ENCODE measurements at places on chromosomes 4 and X.

DNA sequence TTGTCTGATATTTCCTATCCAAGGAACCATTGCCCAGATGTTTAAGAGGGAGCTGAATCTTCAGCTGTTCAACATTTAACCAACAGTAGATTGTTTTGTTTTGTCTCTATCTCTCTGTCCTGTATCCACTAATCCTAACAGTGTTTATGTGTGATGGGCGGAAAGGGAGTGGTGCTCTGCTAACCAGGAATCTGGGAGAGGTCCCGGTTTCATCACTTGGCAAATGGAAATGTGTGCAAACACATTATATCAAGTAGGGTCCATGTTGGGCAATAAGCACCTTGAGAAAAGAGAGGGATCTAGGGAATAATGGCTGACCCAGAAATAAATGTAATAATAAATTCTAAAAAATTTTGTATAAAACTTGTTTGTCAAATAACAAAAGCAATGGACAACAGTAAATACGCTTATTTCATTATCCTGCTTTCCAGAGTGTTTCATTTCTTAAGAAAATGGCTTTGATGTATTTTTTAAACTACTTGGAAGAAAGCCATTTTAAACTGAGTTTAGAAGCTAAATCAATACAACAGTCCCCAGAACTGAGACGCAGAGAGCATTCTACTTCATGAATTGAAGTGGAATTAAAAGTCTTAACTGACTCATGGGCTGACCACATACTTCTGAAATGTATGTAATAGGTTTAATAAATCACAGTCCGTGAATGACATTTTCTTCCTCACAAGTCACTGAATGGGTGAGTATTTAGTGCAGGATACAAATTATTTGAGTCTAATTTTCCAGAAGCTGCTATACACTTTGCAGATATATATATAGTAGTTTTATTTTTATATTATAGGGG, 55.8 kb downstream of the EMCN start:
- no peak for DNase-seq

DNA sequence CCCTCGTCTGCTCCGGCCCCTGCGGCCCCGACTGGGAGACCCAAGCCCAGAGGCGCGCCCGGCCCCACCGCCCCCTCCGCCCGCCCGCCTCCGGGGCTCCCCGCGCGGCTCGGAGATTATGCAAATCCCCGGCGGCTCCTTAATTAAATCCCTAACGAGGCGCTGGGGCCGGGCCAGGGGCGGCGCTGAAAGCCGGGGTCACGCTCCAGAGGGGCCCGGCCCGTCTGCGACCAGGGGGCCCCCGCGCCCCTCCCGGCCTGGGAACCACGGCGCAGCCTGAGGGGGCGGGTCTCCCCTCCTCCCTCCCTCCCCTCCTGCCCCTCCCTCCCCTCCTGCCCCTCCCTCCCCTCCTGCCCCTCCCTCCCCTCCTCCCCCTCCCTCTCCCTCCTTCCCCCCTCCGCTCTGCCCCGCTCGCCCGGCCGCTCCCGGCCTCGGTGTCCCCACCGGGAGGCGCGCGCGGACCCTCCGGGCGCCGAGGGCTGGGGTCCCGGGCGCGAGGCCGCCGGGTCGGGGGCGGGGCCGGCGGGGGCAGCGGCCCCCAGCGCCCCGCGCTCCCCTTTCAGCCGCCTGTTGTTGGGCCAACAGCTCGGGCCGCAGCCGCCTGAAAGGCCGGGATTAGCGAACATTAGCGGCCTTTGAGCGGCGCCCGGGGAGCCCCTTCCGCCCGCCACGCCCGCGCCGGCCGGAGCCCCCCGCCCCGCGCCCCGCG, 25.9 kb upstream of the FGFR3 start:
- no peak for DNase-seq

DNA sequence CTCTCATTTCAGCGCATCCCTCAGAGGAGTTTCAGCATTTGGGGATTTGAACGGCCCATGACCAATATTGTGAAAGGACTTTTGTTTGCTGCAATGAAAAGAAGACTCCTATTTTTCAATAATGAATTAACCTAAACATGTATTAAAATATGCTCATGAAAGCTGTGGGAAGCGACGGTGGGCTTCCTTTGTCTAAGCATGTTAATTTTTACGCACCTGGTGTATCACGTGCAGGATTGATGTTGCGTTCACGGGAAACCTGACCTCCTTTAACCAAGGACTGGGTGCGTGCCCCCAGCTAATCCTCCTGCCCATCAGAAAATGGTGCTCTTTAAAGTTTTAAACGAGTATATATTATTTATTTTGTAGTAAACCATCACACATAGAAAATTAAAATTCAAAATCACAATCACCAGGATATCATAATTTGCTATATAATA, 590 bp upstream of the CCDC110 start:
- DNase-seq, result no peak

DNA sequence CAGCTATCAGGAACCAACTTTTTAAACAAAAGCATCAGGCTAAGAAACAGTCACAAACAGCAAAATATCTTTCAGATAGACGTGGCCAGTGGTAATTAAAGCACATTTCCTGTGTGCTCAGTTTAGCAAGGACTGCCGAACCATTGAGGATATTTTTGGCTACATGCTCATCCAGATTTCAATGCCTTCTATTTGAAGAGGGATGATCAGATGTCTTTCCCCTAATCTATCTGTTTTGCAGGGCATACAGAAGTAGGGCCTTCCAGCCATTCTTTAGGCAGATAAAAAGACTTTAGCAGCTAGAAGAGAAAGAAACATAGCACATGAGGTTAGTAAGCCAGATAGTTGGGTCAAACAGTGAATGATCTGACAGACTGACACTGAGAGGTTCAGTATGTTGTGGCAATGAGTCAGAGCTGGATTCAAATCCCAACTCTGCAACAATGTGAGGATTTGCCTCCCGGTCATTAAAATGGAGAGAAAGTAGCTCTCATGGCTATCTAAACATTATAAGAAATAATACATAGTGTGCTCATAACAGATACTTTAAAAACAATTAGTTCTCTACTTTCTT, 100.0 kb upstream of the PRKG2 start:
- peak; percentile 49 for DNase-seq

DNA sequence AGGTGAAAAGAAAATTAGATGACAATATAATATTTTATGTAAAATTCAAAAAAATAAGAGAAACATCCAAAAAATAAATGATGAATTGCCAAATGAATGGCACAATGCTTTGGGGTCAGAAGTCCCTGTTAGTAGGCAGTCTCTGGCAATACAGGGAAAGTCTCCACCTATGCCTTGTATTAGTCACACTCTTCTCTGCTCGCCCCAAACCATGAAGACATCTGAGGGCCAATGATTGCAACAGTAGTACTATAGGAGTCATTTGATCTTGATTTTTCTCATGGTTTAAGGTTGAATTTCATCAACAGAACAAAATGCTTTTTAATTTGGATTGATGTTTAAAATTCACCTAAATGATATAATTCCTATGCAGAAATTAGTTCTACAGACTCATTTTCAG, 3.9 kb upstream of the PRSS12 start:
- no peak for DNase-seq

DNA sequence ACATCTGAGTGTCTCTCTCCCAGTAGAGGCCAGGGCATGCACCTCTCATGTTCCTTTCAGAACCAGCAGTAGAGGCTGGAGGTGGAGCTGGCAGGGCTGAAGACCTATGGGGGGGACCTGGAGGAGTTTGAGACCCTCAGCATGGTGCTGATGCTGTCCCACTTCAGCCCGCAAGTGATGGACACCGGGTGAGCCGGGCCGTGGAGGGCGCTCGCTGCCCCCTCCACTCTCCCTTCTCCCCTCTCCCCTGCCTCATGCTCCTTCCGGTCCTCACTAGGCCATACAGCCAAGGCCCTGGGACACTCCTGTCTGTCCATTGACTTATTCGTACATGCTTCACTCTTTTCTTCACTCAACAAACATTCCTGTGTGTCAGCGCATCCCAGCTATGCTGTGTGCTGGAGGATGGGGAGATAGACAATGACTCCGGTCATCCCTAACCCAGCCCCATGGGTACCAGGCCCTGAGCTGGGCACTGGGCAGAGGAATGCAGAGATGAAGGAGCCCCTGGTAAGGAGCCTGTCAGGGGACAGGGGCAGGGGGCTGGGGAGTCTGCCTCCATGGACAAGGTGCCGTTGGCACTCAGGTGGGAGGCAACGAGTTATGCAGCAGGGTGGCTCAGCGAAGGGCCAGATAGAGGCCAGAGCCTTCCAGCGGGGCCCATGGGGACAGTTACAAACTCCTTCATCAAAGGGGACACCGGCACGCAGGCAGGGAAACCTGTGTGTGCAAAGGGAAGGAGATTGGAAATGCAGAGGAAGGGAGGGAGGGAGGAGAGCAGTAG, 28.4 kb upstream of the WFS1 start:
- DNase-seq, result no peak

- no peak for DNase-seq
Measured at GRCh38 chr4:184273166-184274147, 55.8 kb upstream of the ENPP6 start.

GRCh38 chr4:142923619-142924018, 77.5 kb upstream of the INPP4B start:
- DNase-seq, result no peak

DNA sequence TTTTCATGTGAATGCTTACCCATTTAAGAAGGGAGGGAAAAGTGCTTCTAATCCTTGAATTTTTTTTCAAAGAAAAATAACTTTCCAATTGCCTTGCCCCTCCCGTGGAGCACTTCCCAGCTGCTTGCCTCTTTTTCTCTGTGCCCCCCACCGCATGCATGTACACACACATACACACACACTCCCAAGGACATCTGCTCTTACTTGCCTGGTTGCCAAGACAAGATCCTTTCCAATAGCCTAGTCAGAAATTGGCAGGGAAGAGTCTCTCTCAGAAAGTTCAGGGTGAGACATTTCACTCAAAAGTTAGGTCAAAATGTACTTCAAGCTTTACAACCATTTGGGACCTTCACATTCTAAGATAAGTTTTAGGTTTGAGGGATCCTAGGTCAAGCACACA, 10.9 kb downstream of the HHIP start:
- DNase-seq, result no peak

DNA sequence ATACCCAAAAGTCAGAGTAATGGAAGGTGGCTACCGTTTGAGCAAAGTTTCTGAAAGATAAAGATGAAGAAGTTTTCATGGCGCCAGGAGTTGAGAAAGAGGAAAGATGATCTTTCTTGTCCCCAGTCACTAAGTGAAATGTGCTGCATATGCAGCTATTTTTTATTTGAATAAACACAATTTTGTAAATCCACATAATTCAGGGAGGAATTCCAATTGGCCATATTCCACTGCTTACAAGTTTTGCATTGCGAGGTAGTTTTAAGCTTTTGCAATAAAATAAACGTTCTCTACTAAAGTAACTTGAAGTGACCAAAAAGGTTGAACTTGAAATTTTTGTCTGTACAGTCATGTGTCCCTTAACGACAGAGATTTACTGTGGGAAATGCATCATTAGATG, 139.3 kb upstream of the VCX2 start:
- no peak for DNase-seq

- no peak for DNase-seq
Measured at GRCh38 chr4:33714971-33715370, 2529.3 kb downstream of the ARAP2 start.

GRCh38 chr4:77194989-77195388, 38.0 kb downstream of the CCNG2 start:
- no peak for DNase-seq

GRCh38 chr4:173212379-173212778, 43.8 kb downstream of the GALNT7 start:
- no peak for DNase-seq

DNA sequence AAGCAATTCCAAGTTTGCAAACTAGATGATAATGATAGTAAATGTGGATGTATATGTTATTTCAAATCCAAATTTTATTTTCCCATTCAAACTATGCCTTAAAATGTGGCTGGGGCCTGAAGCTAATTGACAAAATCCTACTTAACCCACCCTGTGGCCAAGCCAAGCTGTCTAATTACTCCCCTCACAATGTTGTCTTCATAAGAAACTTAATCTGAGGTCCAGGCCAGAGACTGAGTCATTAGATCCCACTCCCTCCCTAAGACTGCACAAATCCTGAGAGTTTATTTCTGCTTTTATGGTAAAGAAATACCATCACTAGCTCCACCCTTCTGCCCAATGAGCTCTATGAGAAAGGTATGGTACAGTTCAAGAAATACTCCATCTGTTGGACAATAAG, 16.6 kb downstream of the SMPX start:
- no peak for DNase-seq

- DNase-seq, result no peak
Measured at GRCh38 chr4:22407361-22407760, 108.5 kb downstream of the ADGRA3 start.

Measured in OCI-M1 (cell line).